ENCODE measurements at places on chromosomes 6 and 20.

DNA sequence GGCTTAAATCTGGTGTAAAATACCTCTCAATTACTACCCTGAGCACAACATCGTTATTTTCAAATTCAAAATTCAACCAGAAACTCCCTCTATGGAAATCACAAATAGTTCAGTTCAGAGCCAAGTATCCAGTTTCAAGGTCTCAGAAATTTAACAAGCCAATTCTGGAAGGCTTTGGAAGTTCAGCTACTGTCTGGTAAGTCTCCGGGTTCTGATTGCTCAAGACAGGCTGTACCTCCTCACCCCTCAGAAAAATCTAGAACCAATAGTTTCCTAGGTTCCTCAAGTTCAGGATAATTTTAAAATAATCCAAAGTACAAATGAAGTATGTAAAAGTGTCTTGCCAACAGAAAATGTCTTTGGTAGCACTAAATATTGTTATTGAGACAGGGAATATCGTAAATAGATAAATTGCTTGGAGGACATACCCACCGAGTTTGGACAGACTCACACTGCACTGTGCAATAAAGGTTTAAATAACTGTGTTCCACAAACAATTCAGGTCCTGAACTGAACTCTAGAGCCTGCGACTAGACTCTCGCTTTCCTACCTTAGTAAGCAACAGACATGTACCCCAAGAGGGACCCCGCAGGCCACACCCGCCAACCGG is 729 bp downstream of the ATG5 start:
- no peak for DNase-seq

GRCh38 chr6:26258212-26258977 is 106.6 kb upstream of the BTN3A2 start:
- DNase-seq, result no peak

DNA sequence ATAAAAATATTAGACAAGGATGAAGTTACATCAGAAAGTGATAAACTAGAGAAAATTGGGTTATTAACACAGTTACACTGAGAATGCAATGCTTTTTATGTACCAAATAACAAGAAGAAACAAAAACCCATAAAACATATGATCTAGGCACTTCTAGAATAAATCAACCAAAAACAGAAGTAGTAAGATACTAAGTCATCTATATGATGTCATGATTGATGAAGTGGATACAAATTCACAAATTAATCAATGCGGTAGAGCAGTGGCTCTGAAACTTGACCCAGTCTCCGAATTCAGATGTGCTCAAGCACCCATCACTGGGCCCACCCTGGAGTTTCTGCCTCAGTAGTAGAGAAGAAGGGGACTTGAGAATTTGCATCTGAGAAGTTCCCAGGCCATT is 112.1 kb upstream of the SSTR4 start:
- DNase-seq, result no peak

DNA sequence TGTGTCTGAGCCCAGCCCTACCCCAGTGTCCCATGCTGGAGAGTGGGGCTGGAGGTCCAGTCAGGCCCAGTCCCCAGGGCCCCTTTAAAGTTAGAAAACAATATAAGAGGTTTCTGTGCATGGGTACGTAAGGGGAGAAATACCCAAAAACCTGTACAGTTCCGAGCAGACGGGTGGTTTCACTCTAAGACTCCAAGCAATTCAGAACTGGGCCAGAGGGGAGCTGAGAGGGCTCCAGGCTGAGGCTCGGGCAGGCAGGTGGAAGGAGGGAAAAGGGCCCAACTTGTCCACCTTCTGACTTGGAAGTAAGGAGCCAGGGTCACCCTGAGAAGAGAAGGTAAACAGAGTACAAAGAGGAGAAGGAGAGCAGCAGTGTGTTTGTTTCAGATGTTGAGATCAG is 296.0 kb downstream of the CDH4 start:
- no peak for DNase-seq

DNA sequence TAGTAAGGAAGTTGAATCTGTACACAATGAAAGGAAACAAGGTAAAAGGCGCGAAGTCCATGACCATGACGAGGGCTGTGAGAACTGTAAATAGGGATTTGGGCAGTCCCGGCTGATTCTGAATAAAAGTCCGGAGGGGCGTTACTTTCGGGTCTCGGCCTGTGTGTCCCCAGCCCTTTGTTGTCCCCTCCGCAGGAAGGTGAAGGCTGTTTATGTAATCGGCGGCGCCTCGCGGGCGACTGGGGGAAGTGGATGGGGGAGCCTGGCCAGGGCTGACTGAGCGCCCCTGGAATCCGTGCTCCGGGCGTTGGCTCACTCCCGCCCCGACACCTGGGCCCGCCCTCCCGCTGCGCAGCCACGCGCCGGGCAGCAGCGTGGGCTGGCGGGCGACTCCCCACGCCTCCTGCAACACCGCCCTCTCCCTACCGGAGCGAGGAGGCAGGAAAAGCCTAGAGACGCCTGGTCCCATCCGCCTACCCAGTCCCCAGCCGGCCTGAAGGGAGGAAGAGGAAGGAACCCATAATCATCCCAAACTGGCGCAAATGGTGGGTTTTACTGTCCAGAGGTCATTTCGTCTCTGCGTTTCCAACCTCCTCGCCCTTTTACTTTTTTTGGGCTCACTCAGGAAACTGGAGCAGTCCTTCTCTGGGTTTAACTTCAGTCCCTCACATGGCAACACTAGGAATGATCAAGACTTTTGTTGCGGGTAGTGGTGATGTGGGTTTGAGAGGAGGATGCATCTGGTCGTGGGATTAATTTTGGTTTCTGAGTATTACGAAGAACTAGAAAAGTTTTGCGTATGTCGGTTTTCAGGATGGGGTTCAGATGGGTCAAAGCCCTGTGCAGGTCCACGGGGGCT is 12.1 kb downstream of the TRIM31 start:
- DNase-seq, result no peak

DNA sequence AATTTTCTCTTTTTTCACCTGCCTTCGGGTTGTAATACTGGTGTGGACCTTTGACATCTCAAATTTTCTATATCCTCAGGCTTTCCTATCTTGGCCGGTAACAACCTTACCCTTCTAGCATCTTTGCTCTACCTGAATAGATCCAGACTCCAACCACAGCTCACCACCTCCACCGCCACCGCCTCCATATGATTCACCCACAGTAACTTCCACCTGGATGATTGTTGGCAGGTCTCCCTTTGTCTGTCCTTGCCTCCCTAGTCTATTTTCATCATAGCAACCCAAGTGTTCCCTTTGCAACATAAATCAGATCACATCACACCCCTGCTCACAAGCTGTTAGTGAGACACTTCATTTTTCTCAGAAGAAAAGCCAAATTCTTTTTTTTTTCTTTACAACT is 525.8 kb upstream of the POU3F2 start:
- no peak for DNase-seq

- no peak for DNase-seq
Observed at GRCh38 chr20:1122388-1123315, 4.2 kb downstream of the PSMF1 start.

DNA sequence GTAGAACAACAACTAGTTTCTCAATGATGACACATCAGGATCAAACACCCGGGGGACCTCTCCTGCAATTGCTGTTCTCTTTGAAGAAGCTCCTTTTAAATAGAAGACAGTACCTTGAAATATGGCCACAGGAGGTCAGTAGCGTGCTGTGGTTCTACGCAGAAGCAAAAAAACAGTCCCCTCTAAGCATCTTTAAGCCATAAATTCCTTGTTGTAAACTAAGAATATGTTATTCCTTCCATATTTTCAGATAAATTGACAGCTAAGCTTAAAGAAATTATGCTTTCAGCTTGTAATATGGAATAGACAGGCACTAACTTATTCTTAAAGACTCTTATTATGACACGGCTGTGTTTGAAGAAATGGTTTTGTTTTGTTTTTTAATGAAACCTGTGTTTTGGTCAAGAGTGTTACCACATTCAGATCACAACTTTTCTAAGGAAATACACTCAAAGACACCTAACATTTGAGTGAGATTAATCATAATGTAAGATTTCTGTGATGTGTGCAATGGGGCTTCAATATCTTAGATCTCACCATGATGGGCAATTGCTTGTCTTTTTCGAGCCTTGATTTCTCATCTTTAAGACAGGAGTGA is 49.7 kb upstream of the IL20RA start:
- DNase-seq, result peak; percentile 45

GRCh38 chr6:52130440-52130839 is 43.0 kb upstream of the PKHD1 start:
- DNase-seq, result no peak

DNA sequence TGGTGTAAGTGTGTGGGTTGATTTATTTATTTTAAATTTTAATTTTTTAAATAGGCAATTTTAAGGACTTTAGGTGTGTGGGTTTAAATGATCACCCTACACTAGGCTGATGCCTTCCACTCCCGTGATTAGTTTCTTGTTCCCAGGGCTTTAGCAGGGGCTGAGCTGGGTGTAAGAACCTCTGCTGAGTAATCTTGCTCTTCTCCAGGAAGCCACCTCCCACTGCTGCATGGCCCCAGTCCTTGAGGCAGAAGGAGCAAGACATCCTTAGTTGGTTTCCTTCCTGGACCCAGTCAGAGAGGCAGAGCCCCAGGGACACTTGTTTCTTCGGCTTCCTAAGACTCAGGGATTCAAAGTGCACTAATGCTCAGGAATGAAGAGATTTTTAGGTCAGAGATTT is 19.8 kb upstream of the CDC5L start:
- DNase-seq, result no peak

DNA sequence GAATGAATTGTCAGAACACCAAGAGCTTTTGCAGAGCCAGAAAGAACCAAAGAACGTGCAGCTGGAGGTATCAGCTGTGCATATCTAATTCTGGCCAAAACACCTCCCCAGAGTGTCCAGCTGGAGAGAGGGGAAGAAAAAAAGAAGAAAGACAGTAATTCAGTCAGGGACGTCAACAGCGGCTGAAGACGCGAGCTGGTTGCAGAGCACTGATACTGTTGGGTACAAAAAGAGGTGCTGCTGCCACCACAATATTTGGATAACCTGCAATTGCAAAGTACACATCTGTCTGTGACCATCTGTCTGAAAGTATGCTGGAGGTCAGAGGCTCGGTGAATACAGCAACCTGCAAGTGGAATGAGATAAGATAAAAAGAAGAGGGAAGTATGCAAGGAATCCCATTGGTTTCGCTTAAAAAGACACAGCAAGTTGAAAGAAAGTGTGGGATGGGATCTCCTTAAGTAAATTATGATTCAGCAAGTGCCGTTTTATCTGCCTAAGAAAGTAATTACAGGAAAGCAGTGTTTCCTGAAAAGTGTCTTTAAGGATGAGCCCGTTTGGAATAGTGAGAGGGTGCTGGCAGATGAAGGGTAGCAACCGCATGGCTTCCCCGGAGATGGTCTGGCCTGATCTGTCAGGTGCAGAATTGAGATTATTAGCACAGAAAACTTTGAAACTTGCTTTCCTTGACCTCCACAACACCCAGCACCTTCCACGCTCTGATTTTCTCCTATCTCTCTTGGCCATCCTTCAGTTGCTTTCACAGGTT is 189.9 kb upstream of the PRDM1 start:
- no peak for DNase-seq

GRCh38 chr20:24805456-24806238 is 143.4 kb upstream of the CST7 start:
- no peak for DNase-seq
